Activated T-cell treated with anti-CD3 and anti-CD28 coated beads, Interleukin-2, amount 50 U/mL, for 48 hours (primary cell): ENCODE measurements at places on chromosomes 6 and 20.

DNA sequence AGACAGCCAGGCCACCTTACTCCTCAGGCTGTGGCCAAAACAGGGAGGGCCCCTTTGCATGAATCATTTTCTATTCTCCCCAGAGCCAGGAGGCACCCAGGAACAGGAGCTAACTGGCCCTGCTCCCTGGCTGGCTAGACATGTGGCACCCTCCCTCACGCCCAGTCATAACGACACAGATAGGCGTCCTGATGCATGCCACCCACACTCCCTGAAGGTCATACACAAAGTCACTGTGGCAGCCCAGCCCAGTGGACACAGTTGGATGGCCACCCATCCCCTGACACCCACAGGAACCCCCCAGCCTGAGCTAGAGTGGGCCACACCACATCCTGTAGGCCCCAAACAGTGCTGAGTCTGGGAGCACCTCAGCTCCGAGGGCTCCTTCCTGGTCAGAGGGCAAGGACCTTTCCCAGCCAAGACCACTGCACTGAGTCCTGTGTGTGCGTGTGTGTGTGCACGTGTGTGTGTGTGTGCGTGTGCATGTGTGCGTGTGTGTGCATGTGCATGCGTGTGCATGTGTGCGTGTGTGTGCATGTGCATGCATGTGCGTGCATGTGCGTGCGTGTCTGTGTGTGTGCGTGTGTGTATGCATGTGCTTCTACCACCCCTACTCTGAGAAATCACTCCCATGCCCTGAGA is 21.6 kb downstream of the TFEB start:
- peak; percentile 37 for DNase-seq

- DNase-seq = no peak
Observed at GRCh38 chr20:10481676-10482075, 46.6 kb downstream of the SLX4IP start.

GRCh38 chr20:23233341-23233740 is 117.2 kb upstream of the NXT1 start:
- no peak for DNase-seq

GRCh38 chr6:11044712-11045167 is 635 bp upstream of the ELOVL2 start:
- no peak for DNase-seq

DNA sequence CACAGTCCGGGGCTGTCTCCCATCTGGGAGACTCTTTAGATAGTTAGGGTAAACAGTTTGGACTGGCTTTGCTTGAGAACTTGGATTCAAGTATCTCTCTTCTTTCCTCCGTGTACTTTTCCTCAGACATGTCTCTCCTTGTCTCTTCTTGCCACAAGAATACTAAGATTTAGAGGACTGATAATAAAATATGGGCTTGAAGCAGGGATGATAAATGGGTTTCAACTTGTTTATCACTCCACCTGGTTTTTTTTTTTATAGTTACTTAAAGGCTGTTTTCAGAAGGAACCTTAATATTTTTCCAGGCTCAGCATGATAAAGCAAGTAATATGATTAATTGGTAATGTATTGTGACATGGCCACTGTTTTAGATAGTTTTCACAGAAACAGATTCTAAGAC is 40.9 kb upstream of the KIF13A start:
- DNase-seq = no peak

GRCh38 chr6:73121421-73121993 is 103.8 kb downstream of the KHDC1L start:
- no peak for DNase-seq

DNA sequence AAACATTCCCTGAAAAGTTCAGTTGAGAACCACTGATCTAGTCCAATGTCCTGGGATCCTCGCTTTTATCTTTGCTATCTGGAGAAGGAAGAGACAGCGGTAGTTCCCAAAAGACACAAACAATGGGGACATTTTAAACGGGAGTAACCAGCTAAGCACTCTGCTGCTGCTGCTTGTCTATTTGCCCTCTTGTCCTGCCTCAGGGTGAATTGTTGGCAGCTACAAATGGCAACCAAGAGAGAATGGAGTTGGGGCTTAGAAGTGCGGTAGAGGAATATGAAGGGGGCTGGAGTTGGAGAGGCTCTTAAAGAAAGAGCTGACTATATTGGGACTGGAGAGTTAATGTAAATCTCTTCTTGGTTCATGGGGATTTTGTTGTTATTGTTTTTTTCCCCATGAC is 6.5 kb upstream of the ZSWIM1 start:
- no peak for DNase-seq

DNA sequence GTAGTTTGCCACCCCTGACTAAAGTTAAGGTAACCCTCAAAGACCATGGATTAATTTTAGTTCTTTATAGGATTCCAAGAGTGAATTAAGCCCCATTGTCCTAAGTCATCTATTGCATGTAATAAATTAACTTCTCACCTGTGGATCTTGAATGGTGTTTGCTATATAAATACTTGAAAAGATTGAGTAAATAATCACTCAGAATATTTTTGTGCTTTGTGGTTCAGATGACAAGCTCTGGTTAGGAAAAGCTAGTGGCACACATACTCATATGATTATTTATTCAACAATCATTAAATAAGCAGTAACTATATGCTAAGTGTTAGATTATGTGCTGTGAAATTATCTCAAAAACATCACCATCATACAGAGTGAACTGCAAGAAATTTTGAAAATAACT is 203.2 kb downstream of the OGFRL1 start:
- no peak for DNase-seq

GRCh38 chr6:16648003-16648402 is 113.3 kb downstream of the ATXN1 start:
- DNase-seq = no peak

- DNase-seq = no peak
Observed at GRCh38 chr20:47036091-47036870, 141.6 kb downstream of the EYA2 start.

DNA sequence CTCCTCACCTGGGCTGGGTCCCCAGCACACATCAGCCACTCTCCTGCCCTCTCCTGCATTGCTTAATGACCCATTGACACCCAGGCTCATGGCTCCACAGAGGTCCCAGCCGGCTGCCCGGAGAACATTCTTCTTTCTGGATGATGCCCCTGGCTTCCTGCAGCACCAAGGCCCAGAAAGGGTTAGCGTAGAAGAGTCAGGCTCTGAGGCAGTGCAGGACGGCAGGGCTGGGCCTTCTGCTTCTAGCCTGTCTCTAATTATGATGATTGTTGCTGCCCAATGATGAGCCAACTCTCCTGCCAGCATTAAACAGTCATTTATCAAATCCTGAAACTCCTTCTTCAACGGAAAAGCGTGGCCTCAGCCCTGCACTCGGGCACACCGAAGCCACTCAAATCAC is 66.4 kb downstream of the ZNF217 start:
- no peak for DNase-seq

GRCh38 chr20:18719426-18719825 is 94.2 kb upstream of the SCP2D1 start:
- DNase-seq = no peak

GRCh38 chr20:41387444-41387851 is 20.8 kb upstream of the EMILIN3 start:
- DNase-seq = no peak

DNA sequence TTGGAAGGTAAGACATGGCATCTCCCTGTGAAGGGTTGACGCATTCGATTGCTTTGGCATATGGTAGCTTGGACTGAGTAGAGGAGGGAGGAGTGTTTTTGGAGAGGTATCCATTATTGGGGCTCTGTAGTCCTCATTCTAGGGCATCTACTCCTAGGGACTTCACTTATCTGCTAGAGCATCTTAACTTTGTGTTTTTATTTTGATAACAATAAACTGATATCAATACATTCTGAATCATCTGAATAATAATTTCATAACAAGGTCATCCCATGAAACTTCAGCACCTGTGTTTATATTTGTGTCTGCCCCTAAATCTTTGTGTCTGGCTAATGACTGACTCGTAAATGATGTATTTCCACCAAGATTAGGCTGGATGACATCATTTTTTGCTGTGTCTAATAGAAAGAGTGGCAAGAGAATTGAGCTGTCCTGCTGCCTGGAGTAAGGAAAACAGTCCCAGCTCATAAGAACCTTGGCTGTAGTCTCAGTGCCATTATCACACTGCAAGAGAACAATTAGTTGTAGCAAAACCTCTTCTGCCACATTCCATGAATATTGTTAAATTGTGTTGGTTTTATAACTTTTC is 288.5 kb downstream of the PRL start:
- no peak for DNase-seq

DNA sequence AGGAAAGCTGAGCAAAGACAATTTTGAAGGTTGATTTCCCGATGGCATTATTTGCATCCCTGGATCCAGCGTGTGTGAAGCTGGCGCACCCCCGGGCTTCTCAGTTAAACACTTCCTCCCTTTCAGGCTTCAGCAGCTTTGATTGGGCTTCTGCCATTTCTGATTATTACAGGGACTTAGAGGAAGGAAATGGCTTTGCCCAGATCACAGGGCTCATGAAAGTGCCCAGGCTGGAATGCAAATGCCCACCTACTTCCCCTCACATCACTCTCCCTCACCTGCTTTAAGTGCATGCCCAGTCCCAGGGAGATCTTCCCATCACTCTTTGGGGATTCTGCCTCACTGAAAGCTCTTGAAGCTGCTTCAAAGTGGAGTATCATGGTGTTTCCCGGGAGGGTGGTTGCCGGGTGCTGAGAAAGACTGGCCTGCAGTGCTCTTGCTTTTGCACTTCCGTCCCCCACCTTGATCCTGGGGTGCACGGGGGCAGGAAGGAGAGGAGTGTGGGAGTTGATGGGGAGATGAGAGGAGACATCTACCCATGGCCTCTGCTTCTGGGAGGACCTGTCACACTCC is 28.3 kb downstream of the PHACTR3 start:
- no peak for DNase-seq

DNA sequence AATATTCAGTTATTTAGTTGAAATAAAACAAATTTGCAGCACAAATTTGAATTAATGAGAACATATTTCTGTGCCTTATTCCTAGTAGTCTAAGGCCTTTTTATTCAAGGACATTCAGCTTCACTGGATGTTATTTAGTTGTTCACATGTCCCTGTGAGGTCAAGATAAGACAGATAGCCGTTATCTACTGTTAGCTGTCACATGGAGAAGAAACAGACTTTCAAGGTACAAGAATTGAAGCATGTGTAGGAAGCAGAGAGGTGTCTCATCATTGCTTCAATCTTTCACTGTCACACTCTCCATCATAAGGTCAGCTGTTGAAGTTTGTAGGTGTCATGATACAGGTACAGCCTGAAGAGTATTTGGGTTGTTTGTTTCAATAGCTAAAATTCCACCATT is 112.9 kb upstream of the JAG1 start:
- DNase-seq = no peak

GRCh38 chr6:37671061-37671460 is 26.6 kb downstream of the MDGA1 start:
- no peak for DNase-seq

GRCh38 chr6:97394160-97394748 is 111.2 kb upstream of the MMS22L start:
- peak; percentile 22 for DNase-seq

DNA sequence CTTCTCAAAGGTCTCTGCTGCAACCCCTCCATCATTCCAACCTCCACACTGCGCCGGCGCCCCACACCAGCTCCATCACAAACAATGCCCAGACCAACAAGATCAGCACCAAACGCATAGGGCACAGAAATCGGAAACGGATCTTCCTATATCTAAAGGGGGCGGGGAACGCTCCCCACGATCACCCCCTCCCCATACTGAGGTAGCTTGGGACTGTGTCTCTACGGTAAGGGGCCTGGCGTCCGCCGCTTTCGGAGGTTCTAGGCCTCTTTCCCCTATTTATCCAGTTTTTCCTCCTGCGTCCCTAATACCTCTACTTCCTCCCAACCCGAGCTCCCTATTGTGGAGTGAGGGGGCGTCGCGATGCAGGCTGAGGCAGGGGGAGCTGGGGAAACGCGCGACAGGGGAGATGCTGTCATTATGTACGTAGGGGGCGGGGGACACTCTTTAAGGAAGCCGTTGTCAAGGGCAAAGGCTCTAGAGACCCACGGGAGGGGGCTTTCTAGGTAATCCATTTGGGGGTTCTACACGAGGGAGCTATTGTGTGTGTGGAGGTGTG is 909 bp downstream of the DNAAF9 start:
- DNase-seq = peak; percentile 30

- no peak for DNase-seq
Observed at GRCh38 chr20:12886618-12887363, 122.0 kb upstream of the SPTLC3 start.

DNA sequence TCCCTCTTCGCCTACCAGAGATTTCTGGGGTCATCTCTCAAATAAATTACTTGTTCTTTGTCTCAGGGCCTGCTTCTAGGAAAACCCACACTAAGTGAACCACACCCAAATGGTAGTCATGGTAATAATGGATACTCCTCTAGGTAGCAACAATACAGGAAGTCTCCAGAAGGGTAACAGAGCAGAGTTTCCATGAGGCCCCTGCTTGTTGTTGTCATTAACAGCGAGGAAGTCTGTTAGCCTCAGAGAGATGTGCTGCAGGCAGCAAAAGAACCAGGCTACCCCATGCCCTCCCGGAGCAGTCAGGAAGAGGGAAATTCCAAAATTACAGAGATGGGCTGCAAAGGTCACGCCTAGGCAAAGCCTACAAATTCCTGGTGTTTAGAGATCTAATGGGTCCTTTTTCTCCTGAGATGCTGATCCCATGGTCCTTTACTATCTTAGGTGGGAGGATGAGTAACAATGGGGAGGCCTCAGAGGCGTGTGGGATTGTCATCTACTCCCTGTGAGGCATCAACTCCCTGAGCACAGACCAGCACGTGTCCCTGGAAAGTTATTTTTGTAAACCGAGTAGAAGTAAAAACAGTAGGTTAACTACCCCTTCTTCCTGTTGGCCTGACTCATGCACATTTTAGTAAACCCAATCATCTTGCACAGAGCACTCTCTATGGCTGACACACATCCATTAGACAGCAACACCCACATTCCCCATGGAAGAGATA is 10.1 kb downstream of the ISM1 start:
- DNase-seq = peak; percentile 39

DNA sequence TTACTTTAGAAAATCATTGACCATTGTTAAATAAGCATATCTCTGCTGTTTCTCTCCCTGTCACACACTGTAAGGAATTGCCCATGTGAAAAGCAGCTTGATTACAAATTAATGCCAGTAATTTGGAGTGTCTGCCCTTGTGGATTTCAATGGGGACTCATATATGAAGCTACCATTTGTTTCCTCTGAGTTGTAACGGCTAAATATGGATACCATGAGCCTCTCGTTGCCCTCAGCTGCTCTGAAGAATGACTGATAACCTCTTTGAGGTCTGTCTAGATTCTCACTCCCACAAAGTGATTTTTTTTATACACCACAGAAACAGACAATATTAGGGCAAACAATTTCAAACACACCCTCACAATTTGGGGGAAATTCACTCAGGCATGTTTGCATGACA is 40.0 kb upstream of the MAFB start:
- DNase-seq = no peak

DNA sequence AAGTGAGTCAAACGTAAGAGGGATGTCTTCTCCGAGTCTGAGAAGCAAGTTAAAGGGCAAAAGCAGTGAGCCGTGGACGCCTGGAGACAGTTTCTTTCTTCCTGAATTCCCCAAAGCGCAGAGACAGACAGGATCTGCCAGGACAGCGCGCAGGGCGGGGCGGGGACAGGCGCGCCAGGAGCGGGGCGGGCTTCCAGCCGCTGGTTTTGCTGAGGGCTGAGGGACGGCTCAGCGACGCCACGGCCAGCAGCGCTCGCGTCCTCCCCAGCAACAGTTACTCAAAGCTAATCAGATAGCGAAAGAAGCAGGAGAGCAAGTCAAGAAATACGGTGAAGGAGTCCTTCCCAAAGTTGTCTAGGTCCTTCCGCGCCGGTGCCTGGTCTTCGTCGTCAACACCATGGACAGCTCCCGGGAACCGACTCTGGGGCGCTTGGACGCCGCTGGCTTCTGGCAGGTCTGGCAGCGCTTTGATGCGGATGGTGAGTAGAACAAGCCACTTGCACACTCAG is at the start of gene SCGN:
SCGN (plus strand) TSS at position 209 of the 509 bp plus-strand sequence; CDS start at position 398, 189 bp downstream.
- peak; percentile 64 for DNase-seq

- DNase-seq = no peak
Observed at GRCh38 chr6:80872951-80873308, 766.5 kb downstream of the BCKDHB start.
